ENCODE measurements at places on chromosomes 16 and 17.

- no peak for DNase-seq
These were observed 356.0 kb downstream of the C16orf95 start for GRCh38 chr16:86961171-86961601.

GRCh38 chr17:80002690-80003490 lies 32.8 kb downstream of the TBC1D16 start:
- no peak for DNase-seq

GRCh38 chr17:20299013-20299412 lies 168.3 kb downstream of the LGALS9B start:
- DNase-seq: no peak

- no peak for DNase-seq
These were observed 968.1 kb upstream of the GOT2 start for GRCh38 chr16:59701963-59702930.

DNA sequence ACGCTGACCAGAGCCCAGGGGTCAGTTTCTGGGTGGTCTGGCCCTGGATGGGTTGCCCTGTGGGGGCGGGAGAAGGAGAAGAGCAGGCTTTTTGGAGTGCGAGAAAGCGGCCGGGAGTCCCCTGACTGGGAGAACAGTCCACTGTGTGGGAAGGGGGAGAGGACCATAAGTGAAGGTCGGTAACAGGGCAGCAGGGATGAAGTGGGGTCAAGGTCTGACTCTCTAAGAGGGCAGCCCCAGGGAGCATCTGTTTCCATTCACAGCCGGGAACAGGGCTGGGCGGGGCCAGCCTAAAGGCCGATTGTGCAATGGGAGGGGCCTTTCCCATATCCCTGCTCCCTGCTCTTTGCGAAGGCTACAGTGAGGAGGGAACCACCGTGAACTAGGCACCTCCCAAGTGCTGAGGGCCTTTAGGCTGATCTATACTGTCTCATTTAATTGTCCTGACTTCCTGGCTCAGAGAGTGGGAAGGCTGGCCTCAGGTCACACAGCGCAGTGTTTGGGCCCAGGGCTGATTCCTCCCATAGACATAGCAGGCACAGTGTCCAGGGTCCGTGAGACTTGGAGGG lies 10.4 kb upstream of the WFDC1 start:
- no peak for DNase-seq

- no peak for DNase-seq
These were observed 325.4 kb downstream of the ZFHX3 start for GRCh38 chr16:72722552-72722951.

DNA sequence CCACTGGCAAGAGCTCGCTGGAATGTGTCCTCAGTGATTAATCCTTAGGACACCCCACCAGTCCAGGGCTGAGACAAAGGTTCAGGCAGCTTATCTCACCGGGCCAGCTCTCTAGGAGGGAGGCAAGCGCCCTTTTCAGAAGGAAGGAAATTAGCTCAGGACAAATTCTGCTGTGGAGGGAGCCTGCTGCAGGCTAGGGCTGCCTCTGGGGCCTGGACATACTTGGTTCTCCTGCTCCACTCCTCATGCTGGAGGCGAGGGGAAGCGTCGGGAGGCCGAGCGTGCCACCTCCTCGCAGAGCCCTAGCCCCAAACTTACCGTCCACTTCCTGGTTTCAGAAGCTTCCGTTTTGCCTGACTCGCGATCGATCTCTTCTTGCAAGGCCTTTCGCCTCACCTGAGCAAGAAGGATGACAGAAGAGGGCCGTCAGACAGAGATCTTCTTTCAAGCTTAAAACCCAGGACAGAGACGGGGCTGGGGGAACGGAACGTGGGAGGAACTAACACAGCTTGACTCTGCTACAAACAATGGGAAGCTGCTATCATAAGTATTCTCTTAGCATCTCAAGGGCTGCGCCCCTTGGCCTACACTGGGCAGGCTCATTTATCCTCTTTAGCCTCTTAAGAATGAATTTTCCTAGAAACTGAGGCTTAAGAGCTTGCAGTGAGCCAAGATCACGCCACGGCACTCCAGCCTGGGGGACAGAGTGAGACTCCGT lies 7.7 kb downstream of the KNOP1 start:
- no peak for DNase-seq

DNA sequence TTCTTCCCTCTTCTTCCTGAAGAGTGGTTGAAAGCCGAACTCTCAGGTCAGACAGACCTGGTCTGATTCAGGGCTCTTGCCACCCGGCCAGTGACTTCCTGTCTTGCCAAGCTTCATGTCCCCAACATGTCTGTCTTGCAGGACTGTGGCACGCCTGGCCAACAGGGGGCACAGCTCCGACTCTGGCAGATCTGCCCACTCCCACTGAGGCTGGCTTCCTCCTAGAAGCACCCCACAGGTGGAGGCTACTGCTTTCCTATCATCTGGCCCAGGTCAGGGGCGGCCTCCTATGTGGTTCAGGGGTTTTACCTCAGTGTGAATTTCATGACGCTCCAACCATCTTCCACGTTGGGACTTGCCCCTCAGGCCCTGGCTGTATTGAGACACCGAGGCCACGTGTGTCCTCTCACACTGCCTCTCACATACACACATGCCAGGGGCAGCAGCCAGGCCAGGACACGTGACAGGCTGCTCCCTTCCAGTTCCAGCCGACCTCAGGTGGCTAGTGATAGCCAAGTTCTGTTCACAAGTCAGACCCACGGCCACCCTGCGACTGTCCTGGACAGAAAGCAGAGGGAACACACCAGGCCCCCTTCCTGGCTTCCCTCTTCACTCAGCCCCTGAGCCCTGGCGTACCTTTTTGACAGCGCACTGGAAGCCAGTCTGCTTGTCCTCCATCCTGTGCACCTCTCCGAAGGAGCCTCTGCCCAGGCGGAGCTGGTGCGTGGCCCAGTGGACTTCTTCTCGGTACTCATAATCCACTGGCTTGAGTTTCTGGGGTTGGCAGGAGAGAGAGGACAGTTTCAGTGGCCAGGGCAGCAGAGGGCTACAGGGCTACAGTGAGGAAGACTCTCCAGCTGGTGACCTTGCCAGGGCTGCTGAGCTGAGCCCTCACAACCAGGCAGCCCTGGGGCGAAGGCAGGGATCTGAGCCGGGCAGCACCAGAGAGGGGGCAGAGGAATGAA lies 22.6 kb upstream of the SPATA32 start:
- DNase-seq: no peak

GRCh38 chr17:50303051-50303450 lies 28.8 kb downstream of the TMEM92 start:
- no peak for DNase-seq

All from HCT116 (cell line).